ENCODE measurements at places on chromosomes 2 and 18. TPM values are rescaled to one million over a fixed set of nuclear protein-coding genes. Genes with fewer than 3 reads are reported as not detected.
A peak's percentile ranks its signal among the peaks of the same experiment; 100 is the strongest.

DNA sequence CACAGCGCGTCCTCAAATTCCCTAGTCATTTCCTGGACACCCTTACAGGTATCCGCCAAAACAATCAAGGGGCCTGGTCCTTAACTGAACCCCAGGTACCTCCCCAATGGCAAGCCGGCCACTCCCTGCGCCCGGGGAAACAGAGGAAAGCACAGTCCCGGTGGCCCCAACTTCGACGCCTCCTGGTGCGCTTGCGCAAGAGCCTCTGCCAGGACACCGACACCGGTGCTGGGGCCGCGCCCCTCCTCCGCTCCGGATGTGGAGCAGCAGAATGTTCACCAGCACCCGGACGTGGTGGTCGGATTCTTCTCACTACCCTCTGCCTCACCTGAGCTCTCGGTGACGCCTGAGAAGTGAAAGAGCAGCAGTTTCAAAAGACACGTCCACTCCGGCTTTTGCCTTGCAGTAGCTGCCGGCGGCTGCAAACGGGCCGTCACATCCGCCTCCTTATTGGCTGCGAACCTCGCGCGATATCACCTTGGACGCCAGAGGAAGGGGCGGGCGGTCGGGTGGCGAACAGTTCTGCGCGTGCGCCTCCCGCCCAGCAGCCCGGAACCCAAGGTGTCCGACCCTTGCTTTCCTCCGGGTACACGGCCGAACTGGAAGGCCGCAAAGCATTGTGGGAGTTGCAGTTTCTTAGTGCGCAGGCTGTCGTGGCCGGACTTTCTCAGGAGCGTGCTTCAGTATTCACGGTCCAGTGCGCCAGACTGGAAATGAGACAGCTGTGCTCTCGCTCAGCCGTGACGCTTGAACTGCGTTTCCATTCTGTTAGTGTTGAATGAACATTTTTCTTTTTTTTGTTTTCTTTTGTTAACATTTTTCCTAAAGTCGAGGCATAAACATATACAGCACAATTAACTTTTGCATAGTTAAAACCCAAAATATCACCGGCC lies at the start of gene TXNDC9:
TSS of gene TXNDC9 (minus strand) at position 423 of the 893 bp plus-strand sequence. CDS start 3,123 bp downstream, outside the sequence.
- peak; percentile 100 for DNase-seq

CLIP4 gene
- total RNA-seq, result 73.5 TPM

GRCh38 chr2:88018909-88019308 lies 2.6 kb upstream of the RNU2-63P start:
- no peak for DNase-seq

GRCh38 chr2:230172852-230173251 lies 46.9 kb downstream of the SP110 start:
- DNase-seq, result no peak

- no peak for DNase-seq
Measured at GRCh38 chr2:70851704-70852103, 16.1 kb upstream of the CD207 start.

DNA sequence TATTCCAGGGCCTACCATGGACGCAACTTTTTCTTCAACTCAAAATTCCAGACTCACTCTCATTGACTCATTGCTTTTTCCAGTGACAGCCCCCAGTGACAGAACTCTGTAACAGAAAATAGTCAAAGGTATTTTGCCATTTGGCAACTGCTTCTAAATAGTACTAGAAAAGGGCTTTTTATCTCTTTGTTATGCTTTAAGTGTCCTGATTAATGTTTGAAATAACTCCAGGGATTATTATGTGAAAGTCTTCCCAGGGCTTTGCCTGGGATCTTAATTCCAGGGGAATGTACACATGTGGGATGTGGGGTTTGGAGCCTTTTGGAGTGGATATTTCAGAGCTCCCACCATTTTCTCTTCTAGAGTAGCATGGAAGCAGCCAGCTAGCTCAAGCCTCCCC lies 198.8 kb downstream of the KCNS3 start:
- no peak for DNase-seq

DNA sequence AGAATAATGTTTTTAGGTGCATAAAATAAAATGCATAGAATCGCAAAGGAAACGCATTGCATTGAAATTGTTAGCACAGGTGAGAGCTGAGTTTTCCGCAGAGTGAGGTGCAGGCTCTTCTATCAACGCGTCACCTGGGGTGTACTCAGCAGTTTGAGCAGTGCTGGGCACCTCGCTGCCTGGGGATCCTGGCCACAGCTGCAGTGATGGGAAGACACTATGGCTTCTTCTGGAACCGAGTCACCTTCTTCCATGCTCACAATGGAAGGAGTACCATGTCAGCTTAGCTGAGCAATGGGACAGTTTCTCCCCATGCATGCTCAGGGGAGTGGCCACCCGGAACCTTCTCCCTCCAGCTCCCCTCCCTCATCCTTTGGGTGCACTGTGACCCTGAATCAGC lies 95.4 kb upstream of the OTOS start:
- no peak for DNase-seq

DNA sequence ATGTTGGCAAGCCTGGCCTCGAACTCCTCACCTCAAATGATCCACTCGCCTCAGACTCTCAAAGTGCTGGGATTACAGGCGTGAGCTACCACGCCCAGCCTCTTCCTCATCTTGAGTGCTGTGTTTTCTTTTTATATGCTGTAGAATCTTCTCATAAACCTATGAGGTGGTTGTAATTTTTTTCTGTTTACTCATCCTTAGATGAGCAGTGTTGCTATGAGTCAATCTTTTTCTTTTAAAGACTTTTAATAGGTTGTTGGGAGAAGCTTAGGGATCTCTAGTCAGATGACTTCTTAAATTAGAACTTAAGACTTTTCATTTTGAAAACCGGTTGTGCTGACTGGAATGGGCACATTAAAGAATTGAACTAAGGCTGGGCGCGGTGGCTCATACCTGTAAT lies 8.7 kb upstream of the AAK1 start:
- peak; percentile 56 for DNase-seq

- DNase-seq, result peak; percentile 47
Measured at GRCh38 chr2:55120634-55121359, 70.5 kb upstream of the RTN4 start.

DNA sequence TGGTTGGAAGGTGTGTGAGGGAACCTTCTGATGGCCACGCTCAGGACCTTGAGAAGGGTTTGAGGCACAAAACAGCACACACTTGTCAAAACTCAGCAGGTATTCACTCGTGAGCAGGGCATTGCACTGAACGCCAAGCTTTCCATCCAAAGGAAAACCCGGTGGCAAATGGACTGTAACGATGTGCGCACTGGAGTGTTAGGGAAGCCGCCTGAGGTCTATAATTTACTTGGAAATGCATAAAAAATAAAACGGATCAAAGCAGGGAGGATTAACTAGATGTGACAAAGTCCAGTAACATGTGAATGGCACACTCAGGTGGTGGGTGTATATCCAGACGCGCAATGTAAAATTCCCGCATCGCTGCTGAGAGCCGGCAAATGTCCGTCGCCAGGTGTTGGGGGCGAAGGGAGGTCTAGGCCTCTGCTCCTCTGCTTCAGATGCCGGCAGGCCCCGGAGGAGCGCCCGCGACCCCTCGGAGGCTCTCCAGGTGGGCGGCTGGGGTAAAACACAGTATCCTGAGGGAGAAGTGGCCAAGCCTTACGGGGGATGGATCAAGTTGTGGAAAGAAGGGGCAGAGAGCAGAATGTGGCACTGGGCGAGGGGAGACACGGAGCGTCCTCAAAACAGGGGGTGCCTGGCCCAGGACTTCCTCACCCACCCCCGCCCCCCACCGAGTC lies 15.3 kb downstream of the HES6 start:
- no peak for DNase-seq

- no peak for DNase-seq
Measured at GRCh38 chr2:2993172-2993692, 384.4 kb downstream of the EIPR1 start.

DNA sequence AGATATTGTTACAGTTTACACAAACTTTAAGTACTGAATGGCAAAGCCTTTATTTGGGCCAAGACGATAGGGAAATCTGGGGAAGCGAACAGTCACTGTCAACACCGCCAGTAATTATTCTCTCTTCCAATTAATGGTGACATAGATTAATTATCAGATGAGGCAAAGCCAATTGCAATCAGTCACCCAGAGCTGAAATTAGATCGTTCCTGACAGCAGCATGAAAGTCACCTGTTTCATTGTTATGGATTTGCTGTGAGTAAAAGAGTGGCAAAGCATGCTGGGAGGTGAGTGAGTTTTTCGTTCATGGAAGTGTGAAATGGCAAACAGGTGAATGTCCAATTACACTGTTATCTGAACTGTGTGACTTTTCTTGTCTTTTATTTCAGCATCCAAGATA lies 164.8 kb upstream of the KLHL14 start:
- DNase-seq, result no peak

GRCh38 chr2:196318517-196319377 lies 147.4 kb upstream of the STK17B start:
- DNase-seq, result no peak

GRCh38 chr2:179021258-179021657 lies 28.7 kb downstream of the CCDC141 start:
- no peak for DNase-seq

REG3G gene
- not detected for total RNA-seq

DNA sequence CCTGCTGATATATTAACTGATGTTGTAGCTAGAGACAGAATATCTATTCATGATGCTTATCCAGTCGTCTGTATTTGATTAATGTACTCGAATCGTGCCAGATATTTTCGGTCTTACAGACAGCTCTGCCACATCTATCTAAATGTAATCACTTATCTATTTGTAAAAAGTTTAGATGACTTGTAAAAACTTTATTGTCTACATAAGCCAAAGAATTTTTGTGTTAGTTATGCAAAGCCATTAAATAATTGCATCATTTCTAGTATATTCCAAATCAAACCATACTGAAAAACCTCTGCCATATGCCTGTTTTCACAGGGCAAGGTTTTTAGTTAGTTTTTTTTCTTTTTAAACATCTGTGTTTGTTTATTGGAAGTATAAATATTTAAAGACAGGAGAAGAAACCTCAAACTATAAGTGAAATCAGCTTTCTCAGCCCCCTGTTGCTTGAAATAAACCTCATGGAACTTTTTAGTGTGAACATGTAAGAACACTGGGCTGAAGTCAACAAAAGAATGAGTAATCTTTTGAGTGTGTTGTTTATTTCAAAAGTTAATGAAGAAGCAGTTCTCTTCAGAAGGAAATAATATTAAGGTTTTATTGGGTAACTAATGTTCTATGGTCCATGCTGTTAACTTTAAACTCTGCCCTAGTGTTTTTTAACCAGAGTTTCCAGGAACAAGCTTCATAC lies 657.6 kb upstream of the SYT4 start:
- peak; percentile 61 for DNase-seq

DNA sequence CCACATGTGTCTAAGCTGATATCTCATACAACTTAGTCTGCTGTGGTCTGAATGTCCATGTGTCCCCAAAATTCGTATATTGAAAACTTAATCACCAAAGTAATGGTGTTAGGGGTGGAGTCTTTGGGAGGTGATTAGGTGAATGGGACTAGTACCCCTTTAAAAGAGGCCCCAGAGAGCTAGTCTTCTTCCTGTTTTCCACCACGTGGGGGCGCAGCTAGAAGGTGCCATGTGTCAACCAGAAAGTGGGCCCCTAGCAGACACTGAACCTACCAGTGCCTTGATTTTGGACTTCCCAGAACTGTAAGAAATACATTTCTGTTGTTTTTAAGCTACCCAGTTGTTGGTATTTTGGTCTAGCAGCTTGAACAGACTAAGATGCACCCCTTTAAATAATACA lies 86.6 kb downstream of the ASB1 start:
- DNase-seq, result peak; percentile 64

DNA sequence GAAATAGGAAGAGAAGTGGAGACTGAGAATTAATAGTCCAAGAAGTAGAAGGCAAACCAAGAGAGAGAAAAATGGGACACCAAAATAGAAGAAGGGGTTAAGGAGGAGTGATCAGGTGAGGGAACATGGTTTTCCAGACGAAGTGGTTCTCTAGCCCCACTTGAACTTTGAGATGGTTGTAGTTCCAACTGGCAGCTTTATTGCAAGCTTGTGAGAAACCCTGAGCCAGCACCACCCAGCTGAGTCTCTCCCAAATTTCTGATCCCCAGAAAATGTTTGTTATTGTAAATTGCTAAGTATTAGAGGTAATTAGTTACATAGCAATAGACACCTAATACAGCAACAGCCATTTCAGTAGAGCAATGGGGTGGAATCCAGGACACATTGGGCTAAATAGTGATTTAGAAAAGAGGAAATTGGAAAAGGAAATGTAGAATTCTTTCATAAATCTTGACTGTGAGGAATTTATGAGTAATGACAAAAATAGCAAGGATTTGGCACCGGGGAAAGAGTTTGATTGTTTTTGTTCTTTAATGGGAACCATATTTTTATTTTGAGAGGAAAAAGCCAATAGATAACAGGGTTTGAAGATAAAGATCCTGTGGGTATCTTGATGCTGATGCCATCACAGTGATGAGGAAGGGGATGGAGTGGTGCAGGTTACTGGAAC lies 62.1 kb upstream of the XDH start:
- DNase-seq, result peak; percentile 77

Measured in fibroblast of the aortic adventitia (primary cell).